Caco-2 (cell line): ENCODE measurements at places on chromosomes 12 and 14.

GRCh38 chr12:81365284-81365683 lies 287.4 kb downstream of the ACSS3 start:
- H3K27ac ChIP-seq = no peak overlapping the region
- H3K36me3 ChIP-seq = no peaks in the 10 kb centered on the region
- no peak for DNase-seq
- H3K4me1 ChIP-seq = no peaks in the 10 kb centered on the region
- H3K27me3 ChIP-seq = no peaks in the 10 kb centered on the region

DNA sequence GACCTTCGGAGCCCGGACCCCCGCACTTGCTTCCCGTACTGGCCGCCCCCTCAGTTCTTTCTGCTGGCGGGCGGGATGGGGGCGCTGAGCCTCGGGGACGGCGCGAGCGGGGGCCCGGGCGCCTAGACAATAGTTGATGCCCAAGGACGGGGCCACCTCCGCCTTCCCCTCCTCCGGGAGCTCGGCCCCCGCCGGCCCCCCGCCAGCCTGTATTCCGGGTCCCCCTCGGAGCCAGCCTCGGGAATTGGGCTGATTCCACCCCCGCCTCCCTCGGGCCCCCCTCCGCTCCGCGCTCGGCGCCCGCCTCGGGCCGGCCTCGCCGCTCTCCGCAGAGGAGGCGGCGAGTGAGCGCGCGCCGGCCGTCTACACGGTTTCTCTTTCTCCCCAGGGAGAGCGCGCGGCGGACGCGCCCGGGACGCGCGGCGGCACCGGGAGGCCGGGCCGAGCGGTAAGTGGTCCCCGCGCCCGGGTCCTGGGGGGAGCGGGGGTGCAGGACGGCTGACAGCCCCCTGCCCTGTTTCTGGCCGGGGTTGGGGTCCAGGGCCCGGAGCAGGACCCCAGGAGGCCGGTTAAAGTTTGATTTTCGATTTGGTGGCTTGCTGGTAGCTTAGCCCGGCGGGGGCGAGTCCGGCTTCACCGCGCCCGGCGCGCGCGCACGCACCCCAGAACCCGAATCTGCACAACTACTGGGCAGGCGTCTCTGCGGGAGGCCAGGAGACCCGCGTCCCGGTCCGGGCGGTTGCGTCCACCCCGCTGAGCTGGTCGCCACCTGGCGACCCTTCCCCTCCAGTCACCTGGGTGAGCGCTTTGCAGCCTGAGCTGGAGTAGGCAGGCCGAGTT lies 413.7 kb downstream of the PCNX1 start:
- peak; percentile 67 for DNase-seq
- no peaks in the 10 kb centered on the region for H3K36me3 ChIP-seq
- H3K4me3 ChIP-seq = peak overlapping the region; percentile 94
- peaks cover 16% of the 10 kb centered on the region; the same call in 1 of the 2 replicates for H3K4me1 ChIP-seq

DNA sequence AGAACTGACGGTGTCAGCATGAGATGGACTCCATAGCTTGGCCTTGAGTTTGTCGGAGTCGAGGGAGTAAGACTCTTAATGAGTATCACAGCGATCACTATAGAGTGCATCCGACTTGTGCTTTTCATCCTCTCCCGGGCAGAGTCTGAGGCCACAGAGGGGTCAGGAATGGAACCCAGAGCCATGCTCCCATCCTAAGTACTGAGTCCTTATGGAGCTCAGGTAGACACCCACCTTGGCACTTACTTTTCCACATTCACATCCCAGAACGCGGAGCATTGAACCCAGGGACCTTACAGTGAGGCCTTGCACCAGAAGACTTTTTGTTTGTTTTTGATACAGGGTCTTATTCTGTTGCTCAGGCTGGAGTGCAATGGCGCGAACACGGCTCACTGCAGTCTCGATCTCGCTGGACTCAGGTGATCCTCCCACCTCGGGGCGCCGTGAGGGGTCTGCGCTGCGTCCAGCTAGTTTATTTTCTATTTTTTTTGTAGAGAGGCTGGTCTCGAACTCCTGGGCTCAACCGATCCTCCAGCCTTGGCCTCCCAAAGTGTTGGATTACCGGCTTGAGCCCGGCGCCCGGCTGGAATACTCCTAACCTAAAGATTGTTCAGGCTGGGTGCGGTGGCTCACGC lies 719 bp upstream of the SRSF9 start:
- DNase-seq = no peak
- H3K27ac ChIP-seq = peak overlapping the region; percentile 79
- no peaks in the 10 kb centered on the region for H3K27me3 ChIP-seq

- no peaks in the 10 kb centered on the region; the same call in 1 of the 2 replicates for H3K4me1 ChIP-seq
- H3K4me3 ChIP-seq = peak overlapping the region; percentile 40
- H3K27me3 ChIP-seq = no peaks in the 10 kb centered on the region
Observed at GRCh38 chr12:105092336-105092735, 8.1 kb upstream of the ALDH1L2 start.

DNA sequence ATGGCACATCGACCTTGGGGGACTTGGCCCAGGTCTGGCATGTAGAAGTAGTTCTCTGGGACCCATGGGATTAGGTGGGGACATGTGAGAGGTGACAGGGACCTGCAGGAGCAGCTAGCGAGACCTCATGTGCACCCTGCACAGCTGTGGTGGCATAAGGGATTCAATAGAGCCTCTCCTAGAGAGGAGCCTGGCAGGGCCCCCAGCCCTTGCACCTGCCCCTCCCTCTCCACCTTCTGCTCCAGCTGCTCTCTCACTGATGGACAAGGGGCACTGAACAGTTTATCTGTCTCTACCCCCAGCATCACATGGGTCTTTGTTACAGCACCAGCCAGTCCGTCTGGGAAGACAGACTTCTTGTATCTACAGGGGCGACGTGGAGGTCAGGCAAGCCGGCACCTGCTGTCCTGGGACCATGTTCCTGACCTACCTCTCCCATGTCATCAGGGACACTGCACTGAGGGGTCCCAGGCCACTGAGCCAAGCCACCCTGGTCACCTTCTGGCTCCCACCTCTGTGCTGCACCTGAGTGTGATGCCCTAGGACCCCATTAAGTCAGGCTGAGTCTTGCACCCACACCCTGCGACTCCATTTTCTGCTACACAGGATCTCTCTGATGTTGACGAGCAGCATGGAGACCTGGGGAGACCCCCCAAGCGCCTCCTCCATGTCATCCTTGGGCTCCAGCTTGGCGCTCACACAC lies 32.6 kb downstream of the DDX11 start:
- peak overlapping the region; percentile 33 for H3K27ac ChIP-seq
- H3K4me3 ChIP-seq = no peak overlapping the region
- no peaks in the 10 kb centered on the region for H3K27me3 ChIP-seq
